ENCODE measurements at places on chromosomes 5 and 9.

DNA sequence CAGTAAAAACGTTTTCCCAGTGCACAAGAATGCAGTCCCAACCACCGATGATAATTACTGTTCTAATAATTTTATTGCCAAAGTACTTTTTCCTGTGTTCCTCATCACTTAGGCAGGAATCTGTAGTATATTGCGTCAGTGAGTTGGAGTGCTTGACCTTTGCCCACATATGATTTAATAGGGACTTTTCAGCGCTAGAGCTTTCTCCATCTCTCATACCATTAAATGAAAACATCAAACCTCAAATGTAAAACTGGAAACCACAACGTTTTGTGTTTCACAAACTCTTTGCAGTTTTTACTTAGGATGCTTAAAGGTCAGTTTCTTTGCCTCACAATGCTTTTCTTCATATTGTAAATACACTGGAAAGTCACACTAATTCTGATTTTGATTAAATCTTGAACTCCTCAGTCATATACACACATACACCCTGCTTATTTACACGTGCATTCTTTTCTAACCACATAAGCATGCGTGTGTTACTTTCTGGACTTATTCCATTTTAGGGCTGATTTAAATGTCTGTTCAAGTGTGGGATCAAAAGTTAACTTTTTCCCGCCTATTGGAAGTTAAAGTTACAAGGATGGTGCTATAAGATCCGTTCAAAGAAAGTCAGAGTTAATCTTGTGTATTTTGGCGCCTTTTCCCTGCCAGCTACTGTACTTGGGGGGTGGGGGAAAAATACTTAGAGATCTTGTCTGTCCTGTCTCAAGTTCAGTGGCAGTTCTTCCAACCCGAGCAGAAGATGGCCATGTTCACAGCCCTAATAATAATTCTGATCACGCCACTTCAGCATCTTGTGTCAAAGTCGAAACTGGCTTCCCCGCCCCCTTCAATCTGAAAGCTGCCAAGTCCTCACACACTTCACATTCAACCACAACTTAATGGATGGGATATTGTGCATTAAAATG is 6.6 kb upstream of the NFIB start:
- DNase-seq: no peak

DNA sequence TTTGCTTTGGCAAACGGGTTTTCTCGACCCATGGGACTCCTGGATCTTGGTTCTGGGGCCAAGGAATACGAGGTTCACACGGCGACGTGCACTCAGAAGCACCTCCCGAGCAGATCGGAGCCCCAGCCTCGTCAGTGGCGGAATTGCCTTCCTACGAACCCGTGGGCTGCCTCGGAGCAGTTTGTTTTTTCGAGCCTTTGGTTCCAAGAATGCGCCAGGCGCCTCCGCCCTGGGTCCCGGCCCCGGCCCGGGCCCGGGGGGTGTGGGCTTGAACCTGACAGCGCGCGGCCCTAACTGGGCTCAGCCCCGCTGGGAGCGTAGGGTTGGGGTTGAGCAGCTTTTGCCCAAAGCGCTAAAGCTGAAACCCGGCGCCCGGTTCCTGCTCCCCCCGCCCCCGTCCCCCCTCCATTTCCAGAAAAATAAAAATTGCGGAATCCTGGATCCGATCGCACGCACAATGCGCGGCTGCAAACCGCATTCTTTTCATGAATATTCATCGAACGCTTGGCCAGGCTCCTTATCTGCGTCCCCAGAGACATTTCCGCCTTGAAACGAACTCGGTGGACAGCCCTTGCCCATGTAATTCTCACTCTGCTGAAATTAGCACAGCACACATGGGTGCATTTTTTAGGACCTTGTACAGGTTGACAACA is 1.0 kb downstream of the BASP1 start:
- DNase-seq: no peak

- DNase-seq: no peak
Observed at GRCh38 chr9:105842023-105842644, 147.8 kb downstream of the TMEM38B start.

- DNase-seq: no peak
Observed at GRCh38 chr9:69458176-69458575, 133.2 kb downstream of the ENTREP1 start.

DNA sequence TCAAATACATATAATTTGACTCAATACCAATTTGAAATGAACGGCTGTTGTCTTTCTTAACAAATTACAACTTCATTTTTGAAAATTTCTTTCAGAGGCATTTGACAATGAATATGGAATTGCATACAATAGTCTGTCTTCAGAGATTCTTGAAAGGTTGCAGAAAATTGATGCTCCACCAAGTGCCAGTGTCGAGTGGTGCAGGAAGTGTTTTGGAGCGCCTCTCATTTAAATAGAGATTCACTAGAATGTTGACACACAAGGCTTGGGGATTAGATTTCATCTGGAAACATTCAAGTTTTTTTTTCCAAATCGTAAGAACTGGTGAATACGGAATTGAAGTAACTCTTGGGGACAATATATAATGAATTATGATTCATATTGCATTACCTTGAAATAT is 8.1 kb downstream of the RPS6 start:
- no peak for DNase-seq

GRCh38 chr5:149271716-149272563 is at the start of gene AFAP1L1:
Gene AFAP1L1, plus strand, starts transcription at chr5:149271859. Its CDS starts 110 bp downstream, at chr5:149271969.
- no peak for DNase-seq

GRCh38 chr9:11194246-11194645 is 581.4 kb upstream of the PTPRD start:
- DNase-seq: no peak

DNA sequence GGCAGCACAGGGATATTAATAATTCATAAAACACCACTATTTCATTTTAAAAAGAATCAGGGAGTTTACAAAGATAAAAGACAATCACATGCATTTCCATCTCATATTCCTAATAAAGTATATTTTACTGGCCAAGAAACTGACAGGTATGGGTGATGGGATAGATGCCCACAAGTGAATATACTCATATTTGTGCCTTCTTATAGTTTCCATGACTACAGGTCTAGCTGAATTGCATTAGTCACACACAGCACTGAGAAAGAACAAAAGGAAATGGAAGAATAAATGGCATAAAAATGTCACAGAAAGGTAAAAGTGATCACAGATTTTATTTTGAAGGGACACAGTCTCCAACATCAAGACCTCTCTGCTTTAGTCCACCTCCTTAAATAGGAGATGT is 193.5 kb downstream of the PLK2 start:
- no peak for DNase-seq

- no peak for DNase-seq
Observed at GRCh38 chr5:133235696-133236426, 184.0 kb downstream of the HSPA4 start.

DNA sequence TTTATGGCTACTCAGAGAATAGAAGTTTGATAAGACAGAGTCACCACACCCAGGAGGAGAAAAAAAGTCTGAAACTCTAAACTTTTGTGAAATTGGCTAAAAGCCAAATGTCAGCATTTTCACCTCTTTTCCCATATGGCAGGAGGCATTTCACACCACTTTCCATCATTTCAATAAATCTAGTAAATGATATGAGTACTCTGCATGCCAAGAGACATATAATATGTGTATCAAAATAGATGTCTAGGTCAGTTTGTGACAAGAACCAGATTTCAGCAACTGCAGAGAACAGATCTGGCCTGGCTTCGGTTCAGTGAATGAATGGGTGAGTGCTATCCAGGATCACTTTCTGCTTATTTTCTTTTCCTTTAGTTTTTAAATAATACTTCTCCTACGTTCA is 470.8 kb downstream of the ENC1 start:
- DNase-seq: no peak

GRCh38 chr9:120876842-120877240 is at the start of gene PHF19:
Gene PHF19, minus strand, starts transcription at chr9:120877188. Its CDS starts 2,447 bp downstream, at chr9:120874741.
- no peak for DNase-seq

- no peak for DNase-seq
Observed at GRCh38 chr9:134547161-134548100, 94.2 kb upstream of the COL5A1 start.

DNA sequence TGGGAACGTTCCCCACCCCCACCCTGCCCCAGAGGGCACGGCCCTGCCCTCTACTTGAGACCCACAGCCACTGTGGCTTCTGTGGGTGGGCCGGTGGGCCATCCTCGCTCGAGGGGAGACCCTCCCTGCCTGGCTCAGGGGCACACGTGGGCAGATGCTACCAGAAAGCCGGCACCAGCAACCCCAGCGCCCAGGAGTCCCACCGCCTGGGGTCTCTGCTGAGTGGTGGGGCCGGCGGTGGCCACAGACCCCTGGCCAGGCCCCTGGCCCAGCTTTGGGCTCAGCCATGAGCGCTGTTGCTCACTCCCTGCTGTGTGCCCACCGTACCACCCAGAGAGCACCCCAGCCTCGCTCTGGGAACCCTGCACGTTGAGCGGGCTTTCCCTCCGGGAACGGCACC is 16.5 kb upstream of the NRARP start:
- no peak for DNase-seq

DNA sequence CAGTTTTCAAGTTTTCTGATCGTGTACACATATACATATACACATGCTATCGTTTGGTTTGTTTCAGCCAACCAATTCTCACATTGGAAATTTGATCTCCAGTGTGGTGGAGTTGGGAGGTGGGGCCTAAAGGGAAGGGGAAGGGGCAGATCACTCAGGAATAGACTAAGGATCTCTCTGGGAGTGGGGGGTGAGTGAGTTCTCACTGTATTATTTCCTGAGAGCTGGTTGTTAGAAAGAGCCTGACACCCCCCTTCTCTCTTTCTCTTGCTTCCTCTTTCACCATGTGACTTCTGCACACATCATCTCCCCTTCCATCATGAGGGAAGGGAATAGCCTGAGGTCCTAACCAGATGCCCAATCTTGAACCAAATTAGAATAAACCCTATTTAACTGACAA is 551.7 kb downstream of the MAT2B start:
- DNase-seq: no peak

DNA sequence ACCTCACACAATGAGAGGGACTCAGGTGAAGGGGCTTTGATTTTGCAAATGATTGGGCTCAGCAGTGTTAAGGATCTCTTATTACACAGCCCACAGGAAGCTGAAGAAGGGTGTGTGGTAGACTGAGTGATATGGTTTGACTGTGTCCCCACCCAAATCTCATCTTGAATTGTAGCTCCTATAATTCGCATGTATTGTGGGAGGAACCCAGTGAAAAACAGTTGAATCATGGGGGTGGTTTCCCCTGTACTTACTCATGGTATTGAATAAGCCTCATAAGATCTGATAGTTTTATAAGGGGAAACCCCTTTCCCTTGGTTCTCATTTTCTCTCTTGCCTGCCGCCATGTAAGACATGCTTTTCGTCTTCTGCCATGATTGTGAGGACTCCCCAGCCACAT is 132.5 kb upstream of the FBXL7 start:
- no peak for DNase-seq

DNA sequence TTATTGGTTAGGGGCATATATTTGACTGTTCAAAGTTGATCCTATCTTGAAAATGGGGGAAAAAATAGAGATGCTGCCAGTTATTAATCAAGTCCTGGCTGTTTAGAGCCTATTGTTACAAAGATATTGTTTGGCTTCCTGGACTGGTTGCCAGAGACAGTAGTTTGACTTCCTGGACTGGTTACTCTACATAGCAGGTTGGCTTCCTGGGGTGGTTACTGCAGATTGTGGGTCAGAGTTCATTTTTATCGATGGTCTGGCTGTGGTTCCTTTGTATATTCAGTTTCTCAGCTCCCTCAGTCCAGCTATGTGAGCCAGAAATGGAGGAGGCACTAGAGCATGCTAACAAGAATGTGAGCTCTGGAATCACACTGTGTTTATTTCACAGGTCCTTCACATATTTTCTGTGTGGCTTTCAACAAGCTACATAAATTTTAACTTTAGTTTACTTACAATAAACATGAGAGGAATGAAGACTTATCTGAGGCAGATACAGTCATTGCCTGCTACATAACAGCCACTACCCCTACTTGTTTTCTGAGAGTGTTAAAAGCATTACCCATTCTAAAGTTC is 137.6 kb downstream of the TRPM3 start:
- no peak for DNase-seq

- no peak for DNase-seq
Observed at GRCh38 chr5:141839015-141839513, 39.1 kb downstream of the PCDH1 start.

GRCh38 chr5:32523625-32524024 is 61.7 kb upstream of the SUB1 start:
- no peak for DNase-seq

DNA sequence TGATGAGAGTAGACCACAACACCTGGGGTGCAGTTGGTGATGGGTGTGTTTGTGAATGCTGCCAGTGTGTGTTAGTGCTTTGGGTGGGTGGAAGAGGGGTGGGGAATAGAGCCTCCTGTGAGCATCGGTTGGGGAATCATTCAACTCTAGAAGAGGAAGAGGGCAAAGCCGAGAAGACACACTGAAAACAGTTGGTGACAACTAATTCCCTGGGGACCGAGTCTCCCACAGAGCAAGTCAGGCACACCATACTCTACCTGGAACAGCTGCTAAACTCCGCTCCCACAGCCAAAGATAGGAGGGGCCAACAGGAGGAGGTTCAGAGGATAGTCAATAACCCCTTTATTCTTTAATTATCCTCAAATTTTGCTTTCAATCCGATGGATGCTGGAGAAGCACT is 1.6 kb upstream of the ARHGEF39 start:
- DNase-seq: no peak

GRCh38 chr9:88724331-88724730 is 189.4 kb downstream of the NXNL2 start:
- DNase-seq: no peak

- no peak for DNase-seq
Observed at GRCh38 chr5:112228667-112229066, 190.4 kb downstream of the EPB41L4A start.

DNA sequence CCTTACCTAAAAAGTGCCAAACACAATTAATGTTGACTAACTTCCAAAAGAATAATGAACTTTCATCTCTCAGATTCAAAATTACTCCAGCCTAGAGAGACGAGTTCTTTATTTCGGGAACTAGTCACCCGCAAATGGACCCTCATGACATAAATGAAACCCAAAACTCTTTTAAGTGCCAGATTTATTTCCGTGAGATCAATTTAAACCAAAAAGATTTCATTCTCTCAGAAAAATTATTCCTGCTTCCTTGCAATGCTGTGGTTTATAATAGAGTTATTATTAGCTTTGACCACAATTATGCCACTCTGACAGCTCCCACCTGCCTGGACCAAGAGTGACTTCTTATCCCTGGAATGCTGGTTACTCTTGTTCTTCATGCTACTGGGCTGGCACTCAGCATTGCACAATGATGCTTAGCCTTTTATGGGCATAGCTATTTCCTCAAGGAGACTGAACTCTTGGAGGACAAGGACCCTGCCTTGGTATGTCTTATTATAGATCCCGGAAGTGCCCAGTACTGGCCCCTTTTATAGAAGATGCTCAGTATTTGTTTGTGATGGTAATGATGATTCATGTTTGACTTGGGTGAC is 183.5 kb downstream of the SNX18 start:
- DNase-seq: no peak

- no peak for DNase-seq
Observed at GRCh38 chr5:173572431-173573125, 43.9 kb downstream of the BOD1 start.

GRCh38 chr9:91785447-91785842 is 164.6 kb downstream of the ROR2 start:
- no peak for DNase-seq

Data from esophagus squamous epithelium (tissue), 5 donors.